ENCODE measurements at places on chromosomes 1 and 21. TPM values are rescaled to one million over a fixed set of nuclear protein-coding genes. Genes with fewer than 3 reads are reported as not detected.

The INSRR gene
- total RNA-seq = 0.03 TPM

The F13B gene
- not detected for total RNA-seq

The NBPF8 gene
- total RNA-seq = 4.7 TPM

The UBE2U gene
- 0.81 TPM for total RNA-seq

DNA sequence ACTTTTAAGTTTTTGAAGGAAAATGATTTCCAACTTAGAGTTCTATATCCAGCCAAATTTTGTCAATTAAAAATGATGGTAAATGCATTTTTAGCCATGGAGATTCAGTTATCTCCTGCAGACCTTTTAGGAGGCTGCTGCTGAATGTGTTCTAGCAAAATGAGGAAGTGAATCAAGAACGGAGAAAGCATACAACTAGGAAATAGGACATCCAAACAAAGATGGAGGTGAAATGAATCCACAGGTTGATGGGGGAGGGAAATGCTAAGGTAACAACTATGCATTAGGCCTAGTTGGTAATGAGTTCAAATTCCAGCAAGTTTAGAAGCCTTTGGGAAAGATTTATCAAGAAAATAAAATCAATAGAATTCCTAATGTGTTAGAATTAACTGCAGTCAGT, 80.5 kb downstream of the FNBP1L start:
- DNase-seq = no peak

DNA sequence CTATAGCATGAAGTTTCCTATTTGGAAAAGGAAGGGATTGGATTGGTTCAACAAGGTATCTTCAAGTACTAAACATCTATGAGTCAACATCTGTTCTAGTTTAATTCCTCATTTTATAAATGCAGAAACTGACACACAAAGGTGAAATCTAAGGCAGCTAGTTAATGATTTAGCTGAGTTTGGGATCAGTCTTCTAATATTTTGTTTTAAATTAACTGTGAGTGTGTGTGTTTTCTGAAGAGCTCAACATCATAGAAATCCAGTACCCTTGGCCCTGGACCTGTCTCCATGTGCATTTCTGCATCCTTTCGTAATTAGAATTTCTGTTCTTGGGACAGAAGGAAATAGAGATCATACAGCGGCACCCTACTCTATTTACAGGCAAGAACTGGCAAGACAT, 105.9 kb downstream of the RGS2 start:
- no peak for DNase-seq

DNA sequence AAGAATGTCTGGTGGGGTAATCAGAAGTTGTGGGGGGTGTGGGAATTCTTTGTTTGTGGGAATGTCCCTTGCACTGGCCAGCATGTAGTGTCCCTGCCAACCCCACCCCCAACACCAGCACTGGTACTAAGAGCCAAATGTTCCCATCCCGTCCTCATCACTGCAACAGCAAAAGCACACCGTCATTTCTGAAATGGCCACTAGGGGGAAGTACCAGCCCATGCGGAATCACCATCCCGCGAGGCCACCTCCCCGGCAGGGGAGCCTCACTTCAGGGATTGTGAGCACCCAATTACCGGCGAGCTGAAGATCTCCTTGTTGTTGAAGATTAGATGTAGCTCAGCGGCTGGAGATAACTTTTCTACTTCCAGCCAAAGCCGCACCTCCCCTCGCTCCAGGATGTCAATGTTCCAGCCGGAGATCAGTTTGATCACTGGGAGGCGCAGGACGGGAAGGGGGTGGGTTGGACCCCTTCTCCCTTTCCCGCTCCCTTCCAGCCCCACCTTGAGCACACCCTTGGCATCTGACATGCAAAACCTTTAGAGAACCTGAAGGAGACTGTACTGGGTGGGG, 41.0 kb downstream of the MYOM3 start:
- no peak for DNase-seq

GRCh38 chr1:209805875-209806760, at the start of gene IRF6:
IRF6 (minus strand) TSS chr1:209806142; CDS start chr1:209801413, 4,729 bp downstream.
- peak; percentile 98 for DNase-seq

DNA sequence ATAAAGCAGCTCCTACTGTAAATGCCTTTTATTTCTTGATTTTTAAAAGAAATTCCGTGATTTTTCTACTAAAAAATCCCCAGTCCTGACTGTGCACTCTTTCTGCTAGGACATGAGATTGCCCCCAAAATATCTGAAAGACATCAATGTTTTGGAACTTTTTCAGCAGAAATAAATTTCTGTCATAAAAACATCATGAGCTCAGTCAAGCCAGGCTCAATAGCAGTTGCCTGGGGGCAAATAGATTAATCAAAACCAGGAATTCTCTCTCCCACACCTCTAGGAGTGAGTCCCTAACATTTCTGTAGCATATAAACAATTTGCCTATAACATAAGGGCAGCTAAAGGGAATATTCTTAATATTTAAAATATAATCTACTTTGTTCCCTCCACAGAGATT, 654.1 kb downstream of the PTPRC start:
- DNase-seq = no peak

GRCh38 chr21:25756190-25756932, 21.6 kb downstream of the GABPA start:
- no peak for DNase-seq

- no peak for DNase-seq
Measured at GRCh38 chr1:206962272-206962671, 8.0 kb downstream of the FCAMR start.
